CD4-positive, CD25-positive, alpha-beta regulatory T cell (primary cell): ENCODE measurements at places on chromosomes 1 and 21. TPM values are rescaled to one million over a fixed set of nuclear protein-coding genes. Genes with fewer than 3 reads are reported as not detected.
A peak's percentile ranks its signal among the peaks of the same experiment; 100 is the strongest.

GRCh38 chr1:109479311-109479710 lies 4.4 kb upstream of the ATXN7L2 start:
- peaks cover 10% of the 10 kb centered on the region for H3K4me1 ChIP-seq
- H3K27ac ChIP-seq = no peak overlapping the region
- no peaks in the 10 kb centered on the region for H3K36me3 ChIP-seq
- peaks cover 6% of the 10 kb centered on the region for H3K27me3 ChIP-seq
- DNase-seq = no peak
- no peak overlapping the region for H3K4me3 ChIP-seq

GRCh38 chr1:171841931-171842761 lies 848 bp downstream of the DNM3 start:
- DNase-seq = peak; percentile 19
- H3K27me3 ChIP-seq = peaks cover 26% of the 10 kb centered on the region
- H3K36me3 ChIP-seq = no peaks in the 10 kb centered on the region
- peaks cover 17% of the 10 kb centered on the region for H3K4me1 ChIP-seq
- H3K4me3 ChIP-seq = peak overlapping the region; percentile 47

DNA sequence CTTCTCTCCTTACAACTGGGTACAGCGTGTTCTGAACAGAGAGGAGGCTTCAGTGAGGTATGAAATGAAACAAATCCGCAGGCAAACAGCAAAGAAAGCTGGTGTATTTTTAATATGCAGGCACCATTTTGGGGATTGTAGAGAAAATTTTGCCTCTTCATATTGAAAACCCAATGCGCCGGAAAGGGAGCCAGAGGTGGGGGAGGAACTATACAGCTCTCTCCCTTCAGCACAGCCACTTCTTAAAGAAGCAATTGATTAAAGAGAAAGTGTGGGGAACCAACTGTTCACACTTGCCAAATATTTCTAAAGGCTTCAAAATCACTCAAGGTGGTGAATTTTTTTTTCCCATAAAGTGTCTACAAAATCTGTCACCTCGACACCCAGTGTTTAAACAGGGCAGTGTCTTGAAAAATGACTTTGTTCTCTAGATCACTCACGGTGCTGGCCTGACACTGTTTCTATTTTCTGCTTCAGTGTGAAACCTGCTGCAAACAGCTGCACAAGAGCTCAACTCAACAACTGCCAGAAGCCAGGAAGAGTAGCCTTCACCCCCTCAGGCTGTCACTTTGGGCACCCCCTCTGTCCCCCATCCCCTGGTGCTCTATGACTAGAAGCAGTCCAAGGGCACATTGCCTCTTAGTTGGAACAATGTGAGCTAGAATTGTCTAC lies 123.8 kb upstream of the CTTNBP2NL start:
- DNase-seq = no peak
- no peak overlapping the region for H3K27ac ChIP-seq
- no peaks in the 10 kb centered on the region for H3K36me3 ChIP-seq
- no peak overlapping the region for H3K4me3 ChIP-seq

DNA sequence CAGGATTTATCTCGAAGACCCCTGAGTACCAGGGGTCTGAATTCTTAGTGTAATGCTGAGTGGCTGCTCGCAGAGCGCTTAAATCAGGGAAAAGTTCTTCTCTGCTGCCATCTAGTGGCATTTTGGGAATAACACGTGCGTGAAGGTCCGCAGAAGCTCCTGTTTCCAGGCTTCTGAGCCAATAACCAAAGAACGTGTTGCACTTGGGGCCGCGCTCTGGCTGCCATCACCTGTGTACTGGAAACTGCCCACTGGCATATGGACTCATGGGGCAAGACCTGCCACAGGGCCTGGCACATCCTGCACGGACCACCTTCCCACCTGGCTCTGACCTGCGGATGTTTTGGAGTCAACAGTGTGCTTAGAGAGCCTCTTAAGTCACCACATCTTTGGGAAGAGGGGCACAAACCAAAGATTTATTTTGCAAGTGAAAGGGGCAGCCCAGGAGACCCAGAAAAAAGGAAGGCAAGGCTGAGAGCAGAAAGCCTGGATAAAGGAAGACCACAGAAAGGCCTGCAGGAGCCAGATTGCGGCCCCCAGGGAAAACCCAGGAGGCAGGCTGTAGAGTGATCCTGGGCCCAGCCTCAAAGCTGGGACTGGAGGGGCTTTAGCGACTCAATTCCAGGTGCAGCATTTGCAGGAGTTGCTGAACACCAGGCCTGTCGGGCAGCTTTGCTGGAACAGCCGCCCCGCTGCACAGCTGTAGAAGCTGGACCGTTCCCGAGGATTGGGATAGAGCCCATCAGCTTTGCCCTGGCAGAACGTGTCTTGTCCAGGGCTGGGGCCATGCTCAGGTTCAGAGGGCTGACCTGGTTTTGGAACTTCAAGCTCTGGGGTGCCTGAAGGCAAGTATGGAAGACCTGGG lies 13.0 kb downstream of the CHIT1 start:
- no peaks in the 10 kb centered on the region for H3K36me3 ChIP-seq
- peak; percentile 71 for DNase-seq
- H3K4me1 ChIP-seq = no peaks in the 10 kb centered on the region
- H3K4me3 ChIP-seq = no peak overlapping the region

The ITLN1 gene
- polyA plus RNA-seq = not detected

DNA sequence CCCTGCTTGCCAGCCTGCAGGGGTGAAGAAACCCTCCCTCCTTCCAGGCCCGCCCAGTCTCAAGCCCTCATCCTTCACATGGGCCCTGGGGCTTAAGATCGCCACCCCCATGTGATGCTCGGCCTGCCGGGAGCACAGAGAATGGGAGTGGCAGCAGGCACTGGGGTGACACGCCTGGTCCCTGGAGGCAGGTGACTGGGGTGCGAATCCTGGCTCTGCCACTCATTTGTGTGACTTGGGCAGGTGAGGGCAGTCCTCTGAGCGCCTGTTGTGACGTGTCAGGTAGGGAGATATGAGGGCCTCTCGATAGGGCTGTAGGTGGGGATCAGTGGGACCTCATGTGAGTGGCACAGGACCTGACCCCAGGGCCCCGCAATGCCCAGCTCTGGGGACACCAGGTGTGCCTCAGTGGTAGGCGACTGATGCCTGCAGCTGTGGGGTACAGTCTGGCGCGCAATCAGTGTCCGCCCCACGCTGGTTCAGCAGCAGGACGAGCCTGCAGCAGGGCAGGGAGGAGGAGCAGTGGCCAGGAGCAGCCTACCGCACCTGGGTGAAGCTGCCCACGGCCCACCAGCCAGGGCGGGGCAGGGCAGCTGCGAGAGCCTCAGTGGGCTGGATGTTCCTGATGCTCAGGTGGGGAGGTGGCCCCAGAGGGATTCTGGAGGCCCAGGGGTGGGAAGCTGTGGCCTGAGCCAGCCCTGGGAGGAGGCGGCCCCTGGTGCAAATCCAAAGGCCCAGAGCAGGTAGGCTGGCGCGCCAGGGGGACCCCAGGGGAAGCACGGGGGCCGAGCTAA lies 6.2 kb downstream of the SH2D5 start:
- H3K27ac ChIP-seq = no peak overlapping the region
- no peaks in the 10 kb centered on the region for H3K36me3 ChIP-seq
- no peak for DNase-seq
- H3K4me3 ChIP-seq = no peak overlapping the region
- peaks cover 7% of the 10 kb centered on the region for H3K4me1 ChIP-seq

DNA sequence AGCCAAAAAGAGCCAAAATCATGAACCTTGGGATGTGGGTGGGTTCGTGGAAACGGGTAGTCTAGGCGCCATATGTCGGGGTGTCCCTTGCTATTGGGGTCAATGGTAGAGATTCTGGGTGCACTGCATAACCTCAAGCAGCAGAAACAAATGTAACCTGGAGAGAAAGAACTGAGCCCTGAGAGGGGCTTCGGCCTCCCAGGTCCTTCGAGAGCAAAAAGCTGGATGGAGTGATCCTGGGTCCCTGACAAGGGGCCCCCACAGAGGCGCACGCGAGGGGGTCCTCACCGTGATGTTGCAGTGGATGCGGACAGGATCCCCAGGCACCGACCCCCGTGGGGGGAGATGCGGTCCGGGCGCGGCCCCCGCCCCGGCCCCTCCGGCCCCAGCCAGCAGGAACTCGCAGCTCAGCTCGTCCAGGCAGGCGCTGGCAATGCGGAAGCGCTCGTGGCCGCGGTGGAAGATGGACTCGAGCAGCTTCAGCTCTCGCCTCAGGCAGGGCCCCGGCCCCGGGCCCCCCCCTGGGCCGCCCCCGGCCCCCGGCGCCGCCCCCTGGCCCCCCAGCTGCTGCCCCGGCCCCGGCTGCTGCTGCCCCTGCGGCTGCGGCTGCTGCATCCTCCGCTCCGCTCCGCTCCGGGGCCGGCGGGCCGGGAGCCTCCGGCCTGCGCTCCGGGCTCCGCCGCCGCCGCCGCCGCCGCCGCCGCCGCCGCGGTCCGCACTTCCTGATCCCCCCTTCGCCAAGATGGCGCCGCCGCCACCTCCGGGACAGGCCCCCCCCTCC lies at the start of gene UBE2Q1:
Gene UBE2Q1, minus strand, starts transcription at position 724 of the 781 bp plus-strand sequence. Its CDS starts 109 bp downstream, at position 615.
- no peaks in the 10 kb centered on the region for H3K27me3 ChIP-seq
- H3K4me1 ChIP-seq = peaks cover 30% of the 10 kb centered on the region
- H3K4me3 ChIP-seq = peak within 1 kb of the TSS; percentile 90
- peak within 1 kb of the TSS; percentile 93 for H3K27ac ChIP-seq
- peaks cover 29% of the 10 kb centered on the region for H3K36me3 ChIP-seq
- DNase-seq = peak; percentile 44

The SMIM34 gene
- not detected for polyA plus RNA-seq

The HSPA6 gene
- not detected for polyA plus RNA-seq

GRCh38 chr1:42122408-42122807 lies 30.8 kb upstream of the GUCA2B start:
- H3K4me3 ChIP-seq = no peak overlapping the region
- no peaks in the 10 kb centered on the region for H3K4me1 ChIP-seq
- H3K27ac ChIP-seq = no peak overlapping the region
- no peak for DNase-seq

- H3K27ac ChIP-seq = no peak overlapping the region
- DNase-seq = no peak
- peaks cover 47% of the 10 kb centered on the region for H3K4me1 ChIP-seq
- H3K4me3 ChIP-seq = no peak overlapping the region
- peaks cover 37% of the 10 kb centered on the region for H3K27me3 ChIP-seq
Measured at GRCh38 chr1:180228648-180229482, 1.2 kb upstream of the LHX4 start.

GRCh38 chr1:206769304-206769731 lies 1.3 kb upstream of the IL19 start:
- no peaks in the 10 kb centered on the region for H3K36me3 ChIP-seq
- peaks cover 76% of the 10 kb centered on the region for H3K4me1 ChIP-seq
- H3K27ac ChIP-seq = peak overlapping the region; percentile 47
- peak overlapping the region; percentile 8 for H3K4me3 ChIP-seq

GRCh38 chr1:244150071-244150470 lies 99.0 kb downstream of the ZBTB18 start:
- no peaks in the 10 kb centered on the region for H3K27me3 ChIP-seq
- no peaks in the 10 kb centered on the region for H3K36me3 ChIP-seq
- H3K4me3 ChIP-seq = no peak overlapping the region
- no peaks in the 10 kb centered on the region for H3K4me1 ChIP-seq
- no peak for DNase-seq

The NCDN gene
- 11.0 TPM for polyA plus RNA-seq

GRCh38 chr1:206558794-206559671 lies 51.7 kb downstream of the RASSF5 start:
- peaks cover 31% of the 10 kb centered on the region for H3K36me3 ChIP-seq
- peaks cover 86% of the 10 kb centered on the region for H3K4me1 ChIP-seq
- no peaks in the 10 kb centered on the region for H3K27me3 ChIP-seq

The NES gene
- polyA plus RNA-seq = not detected

The LCE2A gene
- polyA plus RNA-seq = not detected

The NBPF3 gene
- 2.7 TPM for polyA plus RNA-seq

DNA sequence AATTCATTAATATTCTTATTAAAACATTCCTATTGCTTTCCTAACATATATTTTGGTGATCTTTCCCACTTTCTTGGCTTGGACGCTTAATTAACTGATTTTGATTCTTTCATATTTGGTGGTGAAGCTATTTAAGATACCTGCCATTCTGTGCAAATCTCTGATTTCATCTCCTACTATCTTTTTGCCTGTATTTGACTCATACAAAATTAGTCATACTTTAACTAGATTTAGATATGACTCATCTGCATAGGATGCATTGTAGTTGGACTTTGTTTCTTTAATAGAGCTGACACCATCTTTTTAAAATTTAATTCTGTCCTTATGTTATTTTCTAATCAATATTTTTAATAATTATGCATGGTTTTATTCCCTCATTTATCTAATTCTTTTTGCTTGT lies 93.8 kb upstream of the PLPPR4 start:
- no peak overlapping the region for H3K27ac ChIP-seq
- DNase-seq = no peak
- H3K4me1 ChIP-seq = no peaks in the 10 kb centered on the region

DNA sequence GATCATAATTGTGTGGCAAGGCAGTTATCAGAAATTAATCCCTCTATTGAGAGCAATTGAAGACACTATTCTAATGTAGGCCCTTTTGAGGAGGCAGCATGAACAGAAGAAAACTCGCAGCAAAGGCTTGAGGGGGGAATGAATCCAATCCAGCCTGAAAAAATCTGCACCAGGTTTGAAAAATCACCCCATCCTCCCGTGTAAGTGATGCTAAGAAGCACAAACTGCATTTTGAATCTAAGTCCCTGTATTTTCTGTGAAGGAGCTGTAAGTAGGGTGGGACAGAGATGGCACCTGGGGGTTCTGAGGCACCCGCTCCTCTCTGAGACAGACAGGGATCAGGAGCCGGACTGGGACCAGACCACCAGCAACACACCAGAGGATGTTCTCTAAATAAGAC lies at the start of gene CRB1:
Gene CRB1, plus strand, starts transcription at position 241 of the 400 bp plus-strand sequence. CDS start 161 bp downstream, outside the sequence.
- H3K4me3 ChIP-seq = no peak within 1 kb of the TSS
- DNase-seq = no peak
- H3K27me3 ChIP-seq = peaks cover 1% of the 10 kb centered on the region
- no peaks in the 10 kb centered on the region for H3K36me3 ChIP-seq
- no peaks in the 10 kb centered on the region for H3K4me1 ChIP-seq

- H3K27me3 ChIP-seq = no peaks in the 10 kb centered on the region
- H3K4me1 ChIP-seq = peaks cover 10% of the 10 kb centered on the region
- no peak for DNase-seq
Measured at GRCh38 chr1:174206148-174206836, 47.0 kb downstream of the RABGAP1L start.

DNA sequence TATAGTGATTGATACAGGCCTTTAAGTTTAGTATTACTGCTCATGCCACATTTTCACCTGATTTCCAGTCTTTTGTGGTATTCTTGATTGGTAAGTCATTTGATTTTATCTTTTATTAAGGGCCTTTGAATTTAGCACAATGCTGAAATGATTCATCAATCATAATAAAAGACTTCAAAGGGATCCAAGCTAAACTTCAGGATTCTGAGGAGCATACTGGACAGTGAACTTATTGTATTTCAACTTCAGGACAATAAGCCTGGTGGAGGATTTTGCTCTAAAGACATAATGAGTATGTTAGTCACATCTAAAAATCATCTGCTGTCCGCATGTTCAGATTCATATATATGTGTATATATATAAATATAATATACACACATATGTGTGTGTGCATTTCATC lies 233.3 kb downstream of the SETD4 start:
- no peak overlapping the region for H3K4me3 ChIP-seq
- H3K27me3 ChIP-seq = peaks cover 3% of the 10 kb centered on the region
- H3K27ac ChIP-seq = no peak overlapping the region
- no peaks in the 10 kb centered on the region for H3K36me3 ChIP-seq
- DNase-seq = no peak

GRCh38 chr1:22914633-22915217 lies 57.9 kb downstream of the LACTBL1 start:
- H3K27me3 ChIP-seq = no peaks in the 10 kb centered on the region
- H3K27ac ChIP-seq = no peak overlapping the region
